ENCODE measurements at places on chromosomes 5 and 9.

DNA sequence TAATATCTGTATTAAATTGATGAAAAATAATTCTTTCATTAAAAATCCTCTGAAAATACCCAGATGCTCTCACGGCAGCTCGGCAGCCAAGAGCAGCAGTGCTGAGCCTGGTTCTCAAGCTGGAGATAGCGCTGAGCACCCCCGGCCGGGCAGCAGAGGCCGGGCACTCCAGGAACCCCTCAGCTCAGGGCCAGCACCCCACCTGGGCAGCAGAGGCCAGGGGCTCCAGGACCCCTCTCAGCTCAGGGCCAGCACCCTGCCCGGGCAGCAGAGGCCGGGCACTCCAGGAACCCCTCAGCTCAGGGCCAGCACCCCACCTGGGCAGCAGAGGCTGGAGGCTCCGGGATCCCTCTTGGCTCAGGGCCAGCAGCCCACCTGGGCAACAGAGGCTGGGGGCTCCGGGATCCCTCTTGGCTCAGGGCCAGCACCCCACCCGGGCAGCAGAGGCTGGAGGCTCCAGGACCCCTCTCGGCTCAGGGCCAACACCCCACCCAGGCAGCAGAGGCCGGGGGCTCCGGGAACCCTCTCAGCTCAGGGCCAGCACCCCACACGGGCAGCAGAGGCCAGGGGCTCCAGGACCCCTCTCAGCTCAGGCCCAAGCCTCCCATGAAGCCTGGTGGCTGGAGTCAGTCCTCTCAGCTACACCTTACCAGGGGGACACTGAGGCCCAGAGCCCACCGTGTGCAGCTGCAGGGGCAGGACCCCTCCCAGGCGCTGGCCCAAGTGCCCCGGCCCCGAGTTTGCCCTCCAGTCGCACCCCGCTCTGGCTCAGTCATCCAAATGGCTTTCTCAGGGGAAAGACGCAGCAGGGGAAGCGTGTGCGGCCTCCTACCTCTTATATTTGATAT lies 21.7 kb downstream of the CLPTM1L start:
- DNase-seq: no peak

DNA sequence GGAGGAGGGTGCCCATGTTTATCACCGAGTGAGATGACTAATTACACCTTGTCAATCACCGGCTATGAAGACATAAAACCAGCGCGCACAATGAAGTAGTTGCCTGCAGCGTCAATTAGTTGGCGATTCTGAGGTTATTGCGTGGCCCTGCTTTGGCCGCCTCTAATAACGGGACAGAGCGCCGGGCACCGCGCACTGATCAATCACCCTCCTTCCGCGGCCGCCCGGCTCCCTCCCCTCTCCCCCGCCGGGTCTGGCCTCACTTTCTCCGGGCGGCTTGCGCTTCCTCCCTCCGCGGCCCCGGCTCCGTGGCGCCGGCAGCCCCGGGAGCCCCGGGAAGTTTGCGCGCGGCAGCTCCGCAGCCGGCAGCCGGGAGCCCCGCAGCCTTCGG lies 3.3 kb upstream of the LHX2 start:
- no peak for DNase-seq

- no peak for DNase-seq
These were observed 24.6 kb downstream of the CSF2 start for GRCh38 chr5:132098151-132098594.

GRCh38 chr5:172534229-172535107 lies 80.1 kb upstream of the SH3PXD2B start:
- no peak for DNase-seq

DNA sequence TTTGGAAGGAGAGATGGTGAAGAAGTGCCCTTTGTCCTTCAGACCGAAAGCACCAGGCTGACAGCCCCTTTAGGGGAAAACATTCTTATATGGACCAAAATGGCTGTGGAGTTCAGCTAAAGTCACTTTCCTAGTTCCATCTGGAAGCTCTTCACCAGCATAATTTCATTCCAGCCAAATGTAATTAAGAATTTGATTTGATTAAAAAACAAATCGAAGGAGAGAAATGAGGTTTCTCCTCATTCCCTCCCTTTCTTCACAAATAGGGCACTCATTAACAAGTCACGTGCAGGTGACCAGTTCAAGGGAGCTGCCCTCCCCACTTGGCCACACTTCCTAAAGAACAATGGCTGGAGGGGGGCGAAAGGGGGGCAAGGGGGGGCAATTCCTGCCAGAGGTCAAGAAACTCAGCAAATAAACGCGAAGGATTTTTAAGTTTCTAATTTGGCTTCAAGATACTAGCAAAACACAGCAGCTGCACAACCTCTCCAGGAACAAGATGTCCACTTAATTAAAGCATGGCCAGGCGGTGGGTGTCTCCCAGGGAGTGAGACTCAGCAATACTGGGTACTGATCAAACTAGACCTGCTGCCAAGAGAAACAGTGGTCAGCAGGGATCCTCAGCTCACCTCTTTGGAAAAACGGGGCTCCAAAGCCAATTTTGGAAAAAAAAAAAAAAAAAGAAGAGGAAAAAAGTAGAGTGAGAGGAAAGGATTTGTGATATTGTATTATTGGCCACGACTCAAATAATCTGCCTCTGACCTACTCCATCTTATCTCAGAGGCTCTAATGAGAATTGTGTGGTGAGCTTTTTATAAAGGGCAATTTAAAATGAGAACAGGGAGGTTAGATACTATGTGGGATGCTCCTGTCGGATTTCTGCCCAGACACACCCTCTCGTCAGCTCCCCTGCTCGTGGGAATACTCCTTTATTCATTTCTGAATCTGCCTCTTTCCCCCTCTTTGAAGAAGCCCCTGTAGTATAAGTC lies 254.3 kb downstream of the ZSWIM6 start:
- DNase-seq: no peak

GRCh38 chr5:134963098-134963497 lies 4.6 kb upstream of the CATSPER3 start:
- no peak for DNase-seq

GRCh38 chr9:98692392-98692791 lies 16.3 kb downstream of the GABBR2 start:
- DNase-seq: no peak

DNA sequence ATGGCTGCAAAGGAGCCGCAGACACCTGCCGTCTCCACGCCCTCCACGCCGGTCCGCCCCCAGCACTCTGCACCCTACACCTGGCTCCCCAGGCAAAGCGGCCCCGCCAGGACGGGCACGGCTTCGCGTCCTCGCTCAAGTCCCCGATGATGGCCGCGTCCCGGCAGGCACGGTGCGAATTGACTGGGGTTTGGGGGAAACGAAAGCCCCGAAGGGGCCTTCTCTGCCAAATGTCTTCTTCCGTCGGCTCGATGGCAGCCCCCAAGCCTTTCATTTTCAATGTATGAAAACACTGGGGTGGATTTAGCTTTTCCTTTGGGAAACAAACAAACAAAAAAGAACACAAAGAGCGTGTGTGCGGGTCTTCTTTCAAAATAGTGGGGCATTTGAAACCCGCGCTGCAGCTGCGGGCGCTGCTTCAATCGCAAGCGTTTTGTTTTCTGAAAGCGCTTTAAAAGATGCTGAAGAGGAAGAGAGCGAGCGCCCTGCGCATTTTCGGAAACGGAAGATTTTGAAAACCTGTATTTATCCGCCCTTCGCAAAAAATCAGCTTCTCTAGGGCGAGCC lies 160.0 kb downstream of the RMI1 start:
- DNase-seq: no peak

GRCh38 chr5:178327931-178328711 lies 95.5 kb upstream of the PHYKPL start:
- DNase-seq: no peak

GRCh38 chr5:54956922-54957321 lies 28.5 kb downstream of the ESM1 start:
- no peak for DNase-seq

DNA sequence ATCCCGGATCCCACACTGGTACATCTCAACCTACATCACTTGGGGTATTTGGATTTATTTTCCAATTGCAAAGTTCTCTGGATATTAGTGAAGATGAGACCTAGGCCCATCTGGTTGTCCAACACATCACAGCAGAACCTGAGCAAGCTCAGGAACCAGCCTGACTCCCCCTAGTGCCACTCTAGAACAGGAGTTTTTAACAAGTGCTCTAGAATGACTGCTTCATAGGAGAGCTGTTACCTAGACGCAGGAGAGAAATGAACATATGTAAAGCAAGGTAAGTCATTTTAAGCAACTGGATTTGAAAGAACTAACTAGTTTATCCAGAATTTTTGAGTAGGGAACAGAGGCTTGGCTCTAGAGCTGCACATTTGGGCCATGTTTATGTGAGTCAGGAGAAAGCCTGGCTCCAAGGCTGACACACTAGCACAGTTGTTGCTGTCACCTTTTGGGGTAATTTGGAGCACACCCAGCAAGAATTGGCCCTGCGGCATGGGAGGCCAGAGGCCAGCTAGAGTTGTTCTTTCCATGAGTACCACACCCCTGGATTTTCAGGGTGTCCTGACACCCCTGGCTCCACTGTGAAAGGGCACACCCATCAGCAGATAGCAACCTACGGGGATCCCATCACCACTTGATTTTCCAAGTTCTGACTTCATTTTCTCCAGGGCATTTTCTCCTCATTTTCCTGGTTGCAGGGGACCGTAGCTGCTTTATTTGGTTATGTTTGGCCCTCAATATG lies 110.9 kb upstream of the LPAR1 start:
- no peak for DNase-seq

DNA sequence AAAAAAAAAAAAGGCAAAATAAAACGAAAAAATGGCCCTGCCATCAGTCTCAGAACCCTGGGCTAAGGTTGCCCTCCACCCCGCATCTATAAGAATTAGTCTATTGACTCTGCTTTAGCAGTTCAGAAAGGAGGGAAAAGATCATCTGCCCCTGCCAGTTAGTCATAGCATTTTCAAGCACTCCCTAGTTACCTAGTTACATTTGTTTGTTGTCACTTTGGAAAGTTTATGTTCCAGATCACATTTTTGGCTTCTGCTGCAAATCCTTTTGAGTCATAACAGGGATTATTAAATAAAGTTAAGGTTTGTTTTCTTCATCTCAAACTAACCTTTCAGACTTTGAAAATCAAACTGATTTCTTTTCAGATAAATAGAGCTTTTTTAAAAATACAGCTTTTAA lies 52.1 kb downstream of the AQP7 start:
- DNase-seq: no peak

GRCh38 chr5:178769617-178770260 lies 39.3 kb upstream of the ZNF354A start:
- DNase-seq: no peak

DNA sequence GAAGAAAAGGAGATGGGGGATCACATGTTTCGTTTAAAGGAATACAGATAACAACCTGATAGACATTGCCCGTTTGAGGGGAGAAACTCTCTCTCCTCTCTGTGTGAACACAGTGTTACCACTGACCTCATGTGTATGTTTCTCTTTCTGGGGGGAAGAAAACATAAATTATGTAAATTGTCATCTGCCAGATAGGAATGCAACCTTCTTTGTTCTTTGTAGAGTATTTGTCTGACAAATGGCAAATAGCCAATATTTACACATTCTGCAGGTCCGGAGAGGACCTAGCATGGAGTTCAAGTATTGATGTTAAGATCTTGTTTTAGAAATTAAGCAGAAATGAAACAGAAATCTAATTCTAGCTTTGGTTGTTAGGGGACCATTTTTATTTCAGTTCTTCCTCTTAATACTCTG lies 276.3 kb downstream of the SAXO1 start:
- DNase-seq: no peak

- no peak for DNase-seq
These were observed 15.7 kb upstream of the IL6ST start for GRCh38 chr5:56010431-56010830.

GRCh38 chr5:67476531-67476930 lies 279.9 kb upstream of the CD180 start:
- no peak for DNase-seq

GRCh38 chr5:90170261-90170660 lies 239.3 kb downstream of the CETN3 start:
- DNase-seq: no peak

DNA sequence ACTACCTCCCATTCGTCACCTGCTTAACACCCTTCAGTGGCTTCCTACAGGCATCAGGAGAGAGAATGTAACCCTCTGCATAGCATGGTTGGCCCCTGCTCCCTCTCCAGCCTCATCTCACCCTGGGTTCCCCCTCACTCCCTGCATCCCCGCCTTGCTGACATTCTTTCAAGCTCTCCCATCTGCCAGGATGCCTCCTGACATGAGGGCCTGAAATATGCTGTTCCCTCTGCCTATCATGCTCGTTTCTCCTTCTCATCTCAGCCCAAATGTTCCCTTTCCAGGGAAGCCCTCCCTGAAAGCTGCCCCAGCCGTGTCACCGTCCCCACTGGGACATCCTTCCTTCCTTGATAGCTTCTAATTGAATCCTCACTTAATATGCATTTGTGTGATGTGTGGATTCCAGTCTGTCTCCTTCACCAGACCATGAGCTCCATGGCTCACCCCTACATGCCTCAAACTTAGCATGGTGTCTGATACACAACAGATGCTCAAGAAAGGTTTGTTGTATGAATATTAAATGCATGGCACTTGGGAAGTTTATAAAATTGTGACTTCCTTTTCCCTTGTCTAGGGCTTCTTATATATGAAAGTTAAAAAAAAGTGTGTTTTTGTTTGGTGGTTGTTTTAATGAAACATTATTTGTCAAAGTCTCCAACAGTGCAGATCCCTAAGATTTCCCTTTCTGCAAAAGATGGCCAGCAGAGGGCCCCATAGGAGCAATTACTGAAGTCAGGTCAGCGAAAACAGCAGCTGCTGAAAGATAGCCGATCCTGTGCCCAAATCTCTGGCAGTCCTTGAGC lies 7.3 kb upstream of the C5orf58 start:
- peak; percentile 91 for DNase-seq

DNA sequence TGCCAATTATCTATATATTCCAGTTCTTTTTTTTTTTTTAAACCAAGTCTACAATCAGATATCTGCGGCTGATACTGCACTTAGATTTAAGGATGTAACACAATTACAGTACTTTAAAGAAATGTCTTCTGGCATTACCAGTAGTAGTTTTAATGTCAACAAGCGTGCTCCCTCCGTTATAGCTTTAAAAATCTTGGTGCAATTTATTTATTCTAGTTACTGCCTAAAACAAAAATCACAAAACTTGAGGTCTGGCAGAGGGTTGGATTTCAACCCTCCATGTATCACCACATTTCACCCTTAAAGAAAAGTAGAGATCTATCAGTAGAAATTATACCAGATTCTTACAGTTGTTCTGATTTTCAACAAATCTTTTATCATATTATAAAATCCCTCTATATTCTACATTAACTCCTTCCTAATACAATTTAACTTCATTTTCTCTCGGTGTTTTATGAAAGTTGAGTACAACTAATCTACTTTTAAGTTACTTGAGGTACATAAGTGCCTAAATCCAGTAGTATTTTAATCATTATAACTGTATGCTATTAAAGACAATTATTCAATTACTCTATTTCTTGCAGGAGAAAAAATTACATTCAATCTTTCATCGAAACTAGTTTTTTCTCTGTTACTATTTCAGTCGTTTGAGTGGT lies 2.0 kb upstream of the RICTOR start:
- DNase-seq: no peak

DNA sequence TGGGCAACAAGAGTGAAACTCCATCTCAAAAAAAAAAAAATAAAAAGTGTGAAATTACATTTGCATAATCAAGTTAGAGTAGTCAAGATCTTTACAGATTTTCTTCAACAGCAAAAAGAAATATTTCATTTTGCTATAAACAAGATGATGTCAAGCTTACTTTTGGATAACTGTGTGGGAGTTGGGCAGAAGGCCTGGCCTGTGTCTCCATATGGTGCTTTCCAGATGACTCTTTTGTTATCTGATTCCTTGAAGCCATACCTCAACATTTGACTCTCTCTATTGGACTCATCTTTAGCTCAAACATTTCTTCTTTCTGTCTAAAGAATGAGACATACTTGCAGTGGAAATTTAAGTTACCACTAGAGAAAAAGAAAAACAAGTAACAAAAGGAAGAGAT lies 246.8 kb downstream of the MSX2 start:
- no peak for DNase-seq
